ENCODE measurements at places on chromosomes 7 and 10. TPM values are rescaled to one million over a fixed set of nuclear protein-coding genes. Genes with fewer than 3 reads are reported as not detected.

Gene ARL5B
- total RNA-seq, result 54.3 TPM

Gene GIMAP1
- total RNA-seq, result 0.49 TPM

Gene GTPBP10
- total RNA-seq, result 16.5 TPM

Gene SNCG
- 0.98 TPM for total RNA-seq

Gene CYP3A7
- total RNA-seq, result not detected

Gene TUBB8
- not detected for total RNA-seq

Gene GIMAP2
- total RNA-seq, result 1.5 TPM

Gene HABP2
- total RNA-seq, result under 0.01 TPM

Gene CHAT
- not detected for total RNA-seq

Gene HTR5A
- total RNA-seq, result 1.2 TPM

Gene AKR1C3
- 3.4 TPM for total RNA-seq

Gene DGKI
- total RNA-seq, result 92.0 TPM

Gene OPALIN
- total RNA-seq, result not detected

Gene ABCC2
- total RNA-seq, result 0.49 TPM

Gene METTL27
- total RNA-seq, result 0.49 TPM
